Stimulated activated CD8-positive, alpha-beta memory T cell treated with anti-CD3 and anti-CD28 coated beads, Interleukin-12 subunit alpha, Interleukin-12 subunit beta, amount 100 ng/mL, for 1 hour (primary cell): ENCODE measurements at places on chromosomes 7 and 10.

DNA sequence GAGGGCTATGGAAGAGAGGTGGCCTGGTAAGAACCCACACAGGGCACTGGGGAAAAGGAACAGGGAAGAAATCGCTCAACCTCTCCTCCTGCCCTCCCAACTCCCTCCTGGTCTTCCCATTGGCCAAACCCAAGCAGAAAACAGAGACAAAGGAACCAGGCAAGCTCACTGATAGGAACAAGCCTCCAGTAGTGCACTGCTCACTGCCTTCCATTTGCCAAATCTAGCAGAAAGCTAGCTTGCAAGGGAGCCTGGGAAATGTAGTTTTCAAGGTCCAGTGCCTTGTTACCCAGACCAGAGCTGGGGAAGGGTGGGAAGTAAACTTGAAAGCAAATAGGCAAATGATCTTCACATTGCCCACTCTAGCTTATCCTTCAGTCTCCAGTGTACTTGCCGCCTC lies 556.1 kb upstream of the AUTS2 start:
- DNase-seq, result no peak

- no peak for DNase-seq
Measured at GRCh38 chr7:36280840-36281812, 108.5 kb upstream of the ANLN start.

DNA sequence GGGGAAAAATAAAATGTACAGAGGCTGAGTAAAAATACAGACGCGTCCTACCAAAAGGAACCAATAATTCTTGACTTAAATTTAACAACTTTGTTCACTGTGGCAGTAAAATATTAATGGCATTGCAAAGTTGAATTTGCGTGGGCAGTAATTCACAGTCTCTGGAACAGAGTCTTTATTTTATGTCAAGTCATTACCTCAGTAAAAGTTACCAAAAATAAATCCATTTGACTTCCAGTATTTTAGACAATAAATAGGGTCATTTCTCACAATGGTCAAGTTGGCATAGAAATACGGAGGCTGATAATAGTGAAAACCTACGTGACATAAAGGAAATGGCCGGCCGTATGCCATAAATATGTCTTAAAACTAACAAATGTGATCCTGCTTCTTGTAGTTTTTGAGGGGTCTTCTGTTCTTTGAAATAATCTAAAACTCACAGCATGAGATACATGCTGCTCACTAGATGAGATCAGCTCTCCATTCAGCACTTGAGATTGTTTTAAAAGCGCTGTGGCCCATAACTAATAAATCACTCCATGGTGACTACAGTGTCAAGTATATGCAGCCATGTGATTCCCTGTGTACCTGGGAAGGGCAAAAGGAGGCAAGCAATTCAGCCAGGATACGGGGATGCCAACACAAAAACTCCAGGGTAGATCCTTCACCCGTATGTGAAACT lies 75.3 kb downstream of the DOCK4 start:
- DNase-seq, result no peak

- DNase-seq, result no peak
Measured at GRCh38 chr10:100447663-100448062, 15.1 kb upstream of the WNT8B start.

DNA sequence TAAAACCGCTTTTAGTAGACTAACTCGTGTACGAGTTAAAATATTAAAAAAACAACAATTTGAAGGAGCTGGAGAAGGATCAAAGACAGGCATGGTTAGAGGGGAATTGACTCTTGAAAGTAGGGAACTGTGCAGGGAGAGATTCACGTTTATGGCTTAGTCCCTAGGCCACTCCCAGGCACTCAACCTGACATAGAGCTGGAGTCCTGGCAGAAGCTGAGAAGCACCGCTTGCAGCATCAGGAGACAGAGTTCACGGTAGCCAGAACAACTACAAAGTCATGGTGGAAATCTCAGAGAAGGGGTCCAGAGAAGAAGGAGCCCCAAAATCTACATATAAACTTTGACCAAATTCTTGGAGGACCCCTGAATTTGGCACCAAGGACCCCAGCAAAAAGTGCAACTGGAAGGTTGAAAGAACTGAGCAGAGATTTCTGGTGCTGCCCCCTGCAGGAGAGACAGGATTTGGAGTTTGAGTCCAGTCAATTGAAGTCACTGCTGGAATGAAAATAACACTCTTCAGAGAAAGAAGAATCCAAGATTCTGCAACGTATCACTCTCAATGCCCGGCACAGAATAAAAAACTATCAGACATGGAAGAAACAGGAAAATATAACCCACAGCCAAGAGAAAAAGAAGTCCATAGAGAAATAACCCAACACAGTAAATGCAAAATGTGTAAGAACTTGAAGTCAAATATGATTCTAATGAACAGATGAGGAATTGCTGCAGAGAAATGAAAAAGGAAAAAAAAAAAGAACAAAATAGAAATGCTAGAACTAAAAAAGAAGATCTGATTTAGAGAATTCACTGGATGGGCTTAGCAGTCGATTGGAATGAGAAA lies 493.3 kb upstream of the PODXL start:
- no peak for DNase-seq

- DNase-seq, result no peak
Measured at GRCh38 chr7:69245646-69246045, 352.6 kb upstream of the AUTS2 start.

- DNase-seq, result no peak
Measured at GRCh38 chr10:129960481-129961156, 3.5 kb downstream of the EBF3 start.

DNA sequence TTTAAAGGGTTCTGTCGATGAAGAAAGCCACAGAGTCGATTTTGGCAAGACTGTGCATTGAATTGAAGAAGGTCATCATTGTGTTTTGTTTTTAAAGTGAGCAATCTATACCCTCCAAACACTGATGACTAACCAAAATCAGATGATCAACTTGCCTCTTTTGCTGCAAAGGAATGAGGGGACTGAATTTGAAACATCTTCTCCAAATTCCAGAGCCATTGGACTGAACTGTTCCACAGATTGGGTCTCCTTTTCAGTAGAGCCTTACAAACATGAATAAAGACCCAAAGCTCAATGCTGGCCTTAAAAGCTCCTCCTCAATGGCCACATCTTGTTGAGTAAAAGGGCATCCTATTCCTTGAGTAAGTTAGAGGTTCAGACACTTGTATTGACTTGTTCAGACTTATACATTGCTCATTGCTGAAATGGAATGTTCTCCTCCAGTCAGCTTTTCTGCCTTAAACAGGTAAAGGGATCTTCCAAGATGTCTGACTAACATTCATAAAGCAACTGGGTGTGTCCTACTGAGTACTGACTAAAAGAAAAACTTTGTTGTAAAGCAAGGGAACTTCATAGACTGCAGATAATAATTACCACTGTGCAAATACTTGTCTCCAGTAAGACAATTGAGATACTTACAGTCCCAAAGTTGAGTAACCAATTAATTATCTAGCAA lies 630.6 kb downstream of the KCNMA1 start:
- DNase-seq, result no peak

DNA sequence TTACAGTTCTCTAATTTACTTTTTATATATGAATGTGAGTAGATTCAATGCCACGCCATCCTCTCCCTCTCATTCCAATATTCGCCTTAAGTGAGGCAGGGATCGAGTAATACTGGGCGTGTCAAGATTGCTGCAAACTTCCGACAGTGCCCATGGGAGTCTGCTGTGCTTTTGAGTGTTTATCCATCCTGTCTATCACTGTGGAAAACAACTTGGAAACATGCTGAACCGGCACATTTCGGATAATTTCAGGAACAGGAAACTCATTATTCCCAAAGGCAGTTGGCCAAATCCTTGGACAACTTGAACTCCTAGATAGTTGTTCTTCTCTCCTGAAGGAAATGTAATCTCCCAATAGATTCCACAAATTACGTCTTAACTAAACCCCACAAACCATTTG lies 28.5 kb downstream of the PIP4K2A start:
- no peak for DNase-seq

GRCh38 chr10:129626309-129626708 lies 159.3 kb downstream of the MGMT start:
- no peak for DNase-seq

GRCh38 chr10:44153918-44154670 lies 230.8 kb downstream of the CXCL12 start:
- DNase-seq, result no peak
